ENCODE measurements at places on chromosomes 11 and 22.

- no peak for DNase-seq
Observed at GRCh38 chr11:7796842-7797241, at the start of gene OR5P2. OR5P2 (minus strand) TSS chr11:7796942; CDS start chr11:7796942, 0 bp downstream.

DNA sequence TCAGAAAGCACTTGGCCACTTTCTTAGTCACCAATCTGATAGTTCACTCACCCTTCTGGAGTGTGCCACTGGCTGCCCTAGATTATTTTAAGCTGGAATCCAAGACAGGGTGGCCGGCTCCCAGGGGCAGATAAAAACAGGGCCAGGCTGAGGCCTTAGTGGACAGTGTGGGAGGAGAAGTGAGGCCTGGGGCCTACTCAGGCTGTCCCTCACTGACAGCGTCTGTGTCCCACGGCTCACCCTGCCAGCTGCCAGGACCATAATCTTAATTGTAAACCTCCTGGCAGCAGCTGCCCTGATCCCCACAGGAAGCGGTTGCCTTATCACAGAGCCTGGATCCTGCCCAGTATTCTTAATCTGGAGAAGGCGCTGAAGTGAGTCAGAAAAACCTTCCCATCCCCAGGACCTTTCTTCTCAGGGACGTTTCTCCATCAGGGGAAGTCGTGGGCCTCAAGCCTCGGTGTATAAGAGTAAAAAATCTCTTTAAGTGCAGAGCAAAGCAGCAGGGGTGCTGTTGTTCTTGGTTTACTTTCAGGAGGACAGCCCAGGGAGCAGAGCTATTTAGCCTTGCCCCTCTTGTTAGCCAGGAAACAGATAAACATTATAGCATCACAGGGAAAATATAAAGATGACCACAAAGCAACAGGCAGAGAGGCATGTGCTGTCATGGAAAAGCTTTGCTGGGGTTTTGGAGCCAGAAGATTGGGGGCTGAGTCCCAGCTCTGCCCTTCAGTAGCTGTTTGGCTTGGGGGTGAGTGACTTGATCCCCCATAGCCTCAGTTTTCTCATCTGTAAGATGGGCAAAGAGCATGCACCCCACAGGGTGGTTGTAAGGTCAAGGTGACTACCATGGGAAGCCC lies 39.6 kb downstream of the TSPAN18 start:
- DNase-seq: no peak

DNA sequence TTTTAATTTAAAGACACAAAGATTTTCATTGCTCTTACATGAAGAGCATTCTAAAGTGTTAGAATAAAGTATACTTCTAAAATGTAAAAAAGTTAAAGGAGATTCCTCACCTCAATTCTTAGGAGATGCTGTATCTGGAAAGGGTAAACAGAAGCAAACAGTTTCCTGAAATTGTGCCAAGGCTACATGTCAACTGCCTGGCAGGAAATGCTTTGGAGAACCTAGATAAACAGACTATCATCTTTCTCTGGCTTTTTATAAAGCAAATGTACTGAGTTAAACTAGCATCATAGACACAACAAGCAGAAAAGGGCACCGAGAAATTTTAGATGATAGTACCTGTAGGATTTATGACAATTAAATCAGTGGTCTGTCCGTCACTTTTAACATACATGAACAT lies 24.7 kb upstream of the AKIP1 start:
- no peak for DNase-seq

DNA sequence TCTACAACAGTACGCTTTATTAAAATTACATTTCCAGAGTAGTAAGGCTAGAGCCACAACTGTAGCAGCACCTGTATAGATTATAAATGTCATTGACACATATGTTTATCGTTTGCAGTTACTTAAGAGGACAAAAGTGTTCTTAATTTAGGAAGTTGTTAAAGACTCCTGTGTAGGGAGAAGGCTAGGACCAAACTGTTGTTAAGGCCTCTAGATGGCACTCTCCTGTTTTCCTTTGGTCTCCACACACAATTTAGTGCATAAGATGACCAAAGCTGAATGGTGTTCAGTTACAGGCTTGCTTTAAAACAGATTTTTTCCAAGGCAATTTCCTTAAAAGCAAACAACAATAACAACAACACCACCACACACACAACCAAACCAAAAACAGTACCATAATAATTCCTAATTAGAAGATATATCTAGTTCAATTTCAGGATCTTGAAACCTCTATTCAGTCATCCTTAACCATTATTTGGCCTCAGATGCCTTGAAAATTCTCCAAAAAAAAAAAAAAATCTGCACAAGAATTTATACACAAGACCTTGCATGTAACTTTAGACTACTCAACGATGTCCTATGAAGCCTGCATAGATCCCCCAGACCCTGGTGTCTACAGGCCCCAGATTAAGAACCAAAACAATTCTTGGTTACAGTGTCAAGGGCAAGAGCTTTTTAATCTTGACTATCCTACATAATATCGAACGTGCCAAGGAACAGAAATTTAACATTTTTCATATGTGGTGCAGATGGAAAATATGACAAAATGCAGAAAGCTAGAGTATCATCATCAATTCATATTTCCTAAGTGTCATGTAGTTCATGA lies 42.6 kb upstream of the APOA1 start:
- no peak for DNase-seq

GRCh38 chr22:50677493-50678217 lies 5.0 kb downstream of the SHANK3 start:
- no peak for DNase-seq

- DNase-seq: no peak
Observed at GRCh38 chr11:104024572-104024971, 11.9 kb upstream of the DDI1 start.

DNA sequence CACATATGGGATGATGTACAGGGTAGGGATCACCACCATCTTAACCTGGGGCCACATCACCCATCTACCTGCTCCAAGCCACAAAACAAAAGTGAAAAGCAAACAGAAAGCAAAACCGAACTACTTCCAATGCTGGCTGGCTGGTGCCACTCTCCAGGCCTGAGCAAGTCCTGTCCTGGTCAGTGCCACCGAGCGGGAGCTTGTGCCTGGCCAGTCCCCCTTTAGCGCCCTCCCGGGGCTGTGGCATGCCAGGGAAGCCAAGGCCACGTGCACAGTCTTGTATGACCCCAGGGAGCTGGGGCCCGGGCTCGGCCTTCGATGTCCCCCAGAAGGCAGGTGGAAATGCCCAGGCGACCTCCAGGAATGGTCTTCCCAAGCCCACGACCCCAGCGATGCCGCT lies 17.9 kb upstream of the NAP1L4 start:
- no peak for DNase-seq

DNA sequence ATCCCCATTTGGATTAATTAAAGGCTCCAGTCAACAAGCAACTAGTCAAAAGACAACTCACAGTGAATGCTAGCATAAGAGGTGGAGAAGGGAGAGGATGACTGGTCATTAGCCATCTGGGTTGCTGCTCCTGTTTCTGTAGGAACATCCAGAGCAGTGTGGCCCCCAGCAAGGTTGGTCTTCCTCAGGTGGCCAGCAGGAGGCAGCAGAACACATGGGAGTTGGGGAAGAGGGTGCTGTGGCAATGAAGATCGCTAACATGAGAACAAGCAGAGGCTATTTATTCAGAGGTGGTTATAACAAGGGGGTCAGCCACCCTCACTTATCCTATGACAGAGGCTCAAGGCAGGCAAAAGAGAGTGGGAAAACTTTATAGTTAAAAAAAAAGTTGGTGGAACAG lies 21.3 kb downstream of the IZUMO1R start:
- DNase-seq: no peak

GRCh38 chr22:39349506-39349966 lies 255 bp upstream of the SYNGR1 start:
- DNase-seq: peak; percentile 55

DNA sequence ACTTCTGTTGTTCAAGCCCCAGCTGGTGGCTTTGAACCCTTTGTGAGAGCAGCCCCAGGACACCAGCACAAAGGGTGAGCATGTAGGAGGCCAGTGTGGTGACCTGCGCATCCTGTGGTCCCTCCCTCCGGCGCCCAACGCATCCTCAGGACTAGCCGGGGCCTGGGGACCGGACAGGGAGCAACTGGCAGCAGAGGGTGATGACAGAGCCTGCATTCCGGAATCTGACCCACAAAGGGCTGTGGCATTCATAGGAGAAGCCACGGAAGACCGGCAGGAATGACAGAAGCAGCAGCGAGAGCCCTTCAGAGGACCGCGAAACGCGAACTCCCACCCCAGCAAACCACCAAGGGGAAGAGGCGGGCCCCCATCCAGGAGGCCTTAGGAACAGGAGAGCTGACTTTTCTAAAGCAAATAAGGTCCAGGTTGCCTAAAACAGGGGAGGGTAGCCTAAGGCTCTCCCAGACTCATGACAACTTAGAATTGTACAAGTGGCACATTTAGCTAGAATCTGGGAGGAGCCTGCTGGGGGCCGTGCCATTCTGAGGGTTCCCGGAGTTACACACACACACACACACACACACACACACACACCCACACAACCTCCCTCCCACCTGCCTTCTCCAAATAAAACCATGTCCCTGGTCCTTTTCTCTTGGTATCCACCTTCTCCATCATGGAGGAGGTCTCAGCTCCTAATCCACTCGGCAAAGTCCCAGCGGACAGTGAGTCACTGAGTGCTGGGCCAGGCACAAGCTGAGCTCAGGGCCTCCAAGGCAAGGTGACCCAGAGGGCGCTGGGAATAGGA lies 232.7 kb downstream of the CTTN start:
- DNase-seq: no peak

GRCh38 chr11:47256374-47256773 lies 1.4 kb upstream of the NR1H3 start:
- DNase-seq: no peak

DNA sequence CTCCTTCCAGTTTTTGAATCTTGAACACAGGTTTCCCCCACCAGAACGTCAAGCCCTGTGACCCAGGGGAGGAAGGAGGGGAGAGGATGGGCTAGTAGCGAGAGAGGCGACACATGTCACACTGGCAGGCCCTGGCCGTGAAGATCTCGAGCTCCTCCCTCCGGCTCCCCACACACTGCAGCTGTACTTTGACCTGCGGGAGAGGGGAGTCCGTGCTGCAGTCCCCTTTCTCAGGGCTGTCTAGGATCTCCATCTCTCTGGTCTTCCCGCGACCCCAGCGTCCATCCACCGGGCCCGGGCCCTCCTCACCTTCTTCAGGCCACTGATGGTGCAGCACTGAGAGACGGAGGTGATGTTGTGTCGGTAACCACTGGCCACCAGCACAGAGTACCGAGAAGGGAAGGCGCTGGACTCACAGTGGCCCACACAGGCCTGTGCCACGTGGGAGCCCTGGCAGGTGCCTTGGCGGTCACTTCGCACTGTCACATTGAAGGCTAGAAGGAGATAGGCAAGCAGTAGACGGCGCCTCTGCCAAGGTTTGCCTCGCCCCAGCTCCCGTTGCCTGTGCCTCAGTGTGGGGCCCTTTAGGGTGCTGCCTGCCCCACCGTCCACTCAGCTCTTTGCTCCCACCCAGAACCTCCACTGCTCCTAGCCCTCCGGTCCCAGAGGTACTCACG lies 873 bp downstream of the GPHA2 start:
- DNase-seq: no peak

DNA sequence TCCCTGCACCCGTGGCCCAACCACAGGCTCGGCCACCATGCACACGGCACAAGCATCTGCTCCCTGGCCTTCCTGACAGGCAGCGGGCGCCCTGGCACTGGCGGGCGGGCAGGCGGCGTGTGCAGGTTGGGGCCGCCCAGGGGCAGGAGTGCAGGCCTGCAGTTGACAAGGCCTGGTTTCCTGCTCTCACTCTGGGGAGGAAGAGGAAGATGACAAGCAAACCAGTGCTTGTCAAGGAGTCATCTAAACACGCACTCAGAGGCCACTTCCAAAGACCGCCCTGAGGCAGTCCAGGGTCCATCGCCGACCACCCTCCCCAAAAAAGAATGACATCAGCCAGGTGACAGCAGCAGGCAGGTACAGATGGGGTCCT lies 65.3 kb upstream of the LINC01488 start:
- DNase-seq: no peak

- no peak for DNase-seq
Observed at GRCh38 chr11:132158091-132158490, 787.7 kb downstream of the NTM start.

DNA sequence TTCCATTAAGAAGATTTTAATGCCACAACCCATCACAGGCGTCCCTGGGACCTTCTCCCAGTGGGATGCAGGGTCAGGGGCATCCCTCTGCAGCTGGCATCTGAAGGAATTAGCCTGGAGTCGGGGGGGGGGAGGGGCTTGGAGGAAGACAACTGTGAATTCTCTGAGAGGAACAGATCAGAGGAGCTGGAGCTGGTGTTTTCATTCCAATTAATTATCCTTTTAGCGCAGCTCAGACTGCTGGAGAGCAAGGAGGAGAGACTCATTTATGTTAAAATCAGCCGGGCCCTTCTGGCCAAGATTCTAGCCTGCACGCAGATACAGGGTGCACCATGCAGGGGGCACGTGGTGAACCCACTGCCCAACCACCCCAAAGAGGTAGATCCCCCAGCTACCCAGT lies 116.2 kb downstream of the CHST1 start:
- DNase-seq: no peak

- DNase-seq: no peak
Observed at GRCh38 chr22:36741204-36741793, 34.6 kb downstream of the IFT27 start.

DNA sequence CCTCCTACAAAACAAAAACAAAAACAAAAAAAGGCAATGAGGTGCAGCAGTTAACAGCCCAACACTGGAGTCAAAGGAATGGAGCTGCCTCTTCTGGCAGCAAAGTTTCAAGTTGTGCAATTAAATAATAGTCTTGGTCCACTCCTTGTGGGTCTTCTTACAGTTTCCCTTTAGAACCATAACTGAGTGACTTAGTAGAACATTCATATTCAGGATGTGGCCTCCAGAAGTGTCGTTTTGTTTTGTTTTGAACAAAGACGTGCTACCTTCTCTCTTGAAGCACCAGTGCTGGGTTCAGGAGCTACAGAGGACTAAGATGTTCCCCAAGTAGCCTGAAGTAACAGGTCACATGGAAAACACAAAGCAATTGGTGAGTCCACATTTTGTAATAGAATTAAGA lies 2.0 kb upstream of the JAML start:
- no peak for DNase-seq

- DNase-seq: no peak
Observed at GRCh38 chr11:37525336-37525735, 927.3 kb upstream of the RAG2 start.

GRCh38 chr11:126948563-126948962 lies 52.0 kb downstream of the KIRREL3 start:
- no peak for DNase-seq

DNA sequence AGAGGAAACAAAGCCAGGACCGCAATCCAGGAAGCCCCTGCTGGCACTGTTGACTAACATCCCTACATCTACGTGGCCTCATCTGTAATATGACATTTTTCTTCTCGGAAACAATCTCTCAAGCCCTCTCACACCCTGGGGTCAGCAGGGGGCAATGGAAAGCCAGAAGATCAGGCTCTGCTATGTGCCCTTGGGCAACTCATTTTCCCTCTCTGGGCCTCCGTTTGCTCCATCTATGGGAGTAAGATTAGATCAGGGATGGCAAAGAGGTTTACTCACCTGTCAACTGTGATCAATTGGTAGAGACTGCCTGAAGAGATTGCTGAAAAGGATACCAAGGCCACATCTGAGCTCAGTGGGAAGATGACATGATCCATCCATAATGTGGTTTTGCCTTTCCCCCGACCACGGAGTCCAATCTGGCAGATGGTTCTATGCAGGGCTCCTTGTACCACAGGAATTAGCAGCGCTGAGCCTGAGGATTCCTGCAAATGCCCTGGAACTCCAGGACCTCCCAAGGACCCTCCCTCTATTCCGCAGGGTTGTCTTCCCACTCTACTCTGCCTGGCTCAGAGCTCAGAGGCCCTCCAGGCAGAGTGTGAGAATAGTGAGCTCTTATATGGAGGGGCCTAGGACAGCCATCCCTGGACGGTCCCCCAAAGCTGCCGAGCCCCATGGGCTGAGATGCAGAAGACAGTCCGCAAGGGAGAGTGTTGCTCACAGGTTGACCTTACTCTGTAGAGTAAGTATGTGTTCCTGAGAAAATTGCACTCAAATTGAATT lies 66.1 kb downstream of the CHST1 start:
- DNase-seq: no peak

Measured in nucleus accumbens (tissue), 56 donors.